Stimulated activated CD8-positive, alpha-beta memory T cell treated with anti-CD3 and anti-CD28 coated beads, Interleukin-4, amount 100 ng/mL, for 4 hours (primary cell): ENCODE measurements at places on chromosomes 1 and 21.

DNA sequence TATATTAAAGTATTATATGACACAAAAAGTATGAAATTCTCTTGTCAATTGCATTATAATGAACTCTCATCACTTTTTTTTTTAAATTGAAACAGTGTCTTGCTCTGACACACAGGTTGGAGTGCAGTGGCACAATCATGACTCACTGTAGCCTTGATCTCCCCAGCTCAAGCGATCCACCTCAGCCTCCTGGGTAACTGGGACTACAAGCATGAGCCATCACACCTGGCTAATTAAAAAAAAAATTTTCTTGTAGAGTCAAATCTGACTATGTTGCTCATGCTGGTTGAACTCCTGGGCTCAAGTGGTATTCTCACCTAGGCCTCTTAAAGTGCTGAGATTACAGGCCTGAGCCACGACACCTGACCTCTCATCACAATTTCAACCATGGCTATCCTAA lies 259.3 kb downstream of the S1PR1 start:
- DNase-seq: no peak

DNA sequence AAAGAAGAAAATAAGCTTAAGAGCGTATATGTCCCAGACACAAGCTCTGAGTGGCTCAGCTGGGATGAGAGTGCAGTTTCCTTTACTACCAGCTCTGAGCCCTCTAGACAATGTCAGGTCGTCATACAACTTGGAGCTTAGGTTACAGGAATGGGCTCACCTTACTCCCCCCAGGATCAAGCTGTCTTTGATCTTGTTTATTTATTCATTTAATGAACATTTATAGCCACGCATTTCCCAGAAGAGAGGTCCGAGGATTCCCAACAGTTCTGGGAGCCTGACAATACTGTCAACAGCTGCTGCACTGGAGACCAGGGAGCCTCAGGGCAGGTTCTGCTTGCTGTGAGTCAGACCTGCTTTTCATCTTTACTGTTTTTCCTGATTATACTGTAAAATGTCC lies 378.9 kb downstream of the PLPP3 start:
- DNase-seq: no peak

DNA sequence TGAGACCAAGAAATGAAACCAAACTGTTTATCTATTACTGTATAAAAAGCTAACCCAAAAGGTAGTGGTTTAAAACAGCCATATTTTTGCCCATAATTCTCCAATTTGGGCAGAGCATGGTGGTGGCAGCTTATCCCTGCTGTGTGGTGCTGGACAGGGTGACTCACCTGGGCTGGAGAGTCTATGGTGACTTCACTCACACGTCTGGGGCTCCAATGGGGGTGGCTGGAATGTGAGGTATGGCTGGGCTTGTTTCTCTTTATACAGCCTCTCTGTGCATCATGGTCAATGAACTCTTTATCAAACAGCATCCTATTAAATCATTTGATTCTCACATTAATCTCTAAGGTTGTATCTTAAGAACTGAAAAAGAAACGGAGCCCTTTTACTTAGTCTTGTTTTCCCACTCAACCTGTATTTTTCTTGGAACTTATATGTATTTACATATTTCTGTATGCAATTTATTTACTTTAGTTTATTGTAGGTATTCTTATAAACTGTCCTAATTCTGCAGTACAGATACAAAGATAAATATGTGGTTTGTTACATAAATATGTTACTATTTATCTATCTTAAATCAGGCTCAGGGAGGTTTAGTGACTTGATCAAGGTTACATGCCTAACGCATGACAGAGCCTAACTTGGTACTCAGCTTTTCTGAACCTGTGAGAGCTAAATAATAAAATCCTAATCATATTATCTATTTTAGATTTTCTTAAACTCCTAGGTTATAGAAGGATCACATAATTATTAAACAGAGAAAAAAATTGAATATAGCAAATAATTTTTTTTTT lies 37.5 kb upstream of the WLS start:
- no peak for DNase-seq

GRCh38 chr1:181392613-181393220 lies 90.6 kb upstream of the CACNA1E start:
- DNase-seq: no peak
